ENCODE measurements at places on chromosomes 2 and 18.

GRCh38 chr2:232350804-232351685, 27.5 kb upstream of the ALPP start:
- DNase-seq, result no peak

GRCh38 chr2:62597323-62597722, 91.3 kb upstream of the TMEM17 start:
- DNase-seq, result no peak

- no peak for DNase-seq
These were observed 239.3 kb downstream of the GBX2 start for GRCh38 chr2:235928751-235929370.

- DNase-seq, result no peak
These were observed 23.7 kb upstream of the COL5A2 start for GRCh38 chr2:189203177-189203799.

GRCh38 chr2:18644115-18644462, 54.7 kb upstream of the NT5C1B start:
- no peak for DNase-seq

GRCh38 chr2:48733067-48733503, 22.4 kb downstream of the LHCGR start:
- no peak for DNase-seq

- DNase-seq, result no peak
These were observed 1.6 kb downstream of the EPC2 start for GRCh38 chr2:148646231-148646559.

DNA sequence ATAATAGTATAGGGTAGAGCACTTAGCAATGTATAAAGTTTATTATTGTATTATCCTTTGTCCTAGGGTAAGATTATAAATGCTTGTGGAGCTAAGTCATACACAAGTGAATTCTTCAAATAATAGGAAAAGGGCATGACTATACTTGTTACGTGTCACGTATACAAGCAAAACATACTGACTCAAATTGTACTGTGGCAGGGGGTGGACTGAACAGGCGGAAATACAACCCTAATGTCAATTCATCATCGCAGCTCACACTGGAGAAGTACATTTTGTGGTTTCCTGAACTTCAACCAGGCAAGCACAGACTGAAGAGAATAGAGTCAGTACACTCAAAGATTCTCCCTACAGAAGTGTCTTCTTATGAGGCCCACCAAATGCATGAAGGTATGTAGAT, 201.0 kb downstream of the MBD2 start:
- DNase-seq, result no peak

DNA sequence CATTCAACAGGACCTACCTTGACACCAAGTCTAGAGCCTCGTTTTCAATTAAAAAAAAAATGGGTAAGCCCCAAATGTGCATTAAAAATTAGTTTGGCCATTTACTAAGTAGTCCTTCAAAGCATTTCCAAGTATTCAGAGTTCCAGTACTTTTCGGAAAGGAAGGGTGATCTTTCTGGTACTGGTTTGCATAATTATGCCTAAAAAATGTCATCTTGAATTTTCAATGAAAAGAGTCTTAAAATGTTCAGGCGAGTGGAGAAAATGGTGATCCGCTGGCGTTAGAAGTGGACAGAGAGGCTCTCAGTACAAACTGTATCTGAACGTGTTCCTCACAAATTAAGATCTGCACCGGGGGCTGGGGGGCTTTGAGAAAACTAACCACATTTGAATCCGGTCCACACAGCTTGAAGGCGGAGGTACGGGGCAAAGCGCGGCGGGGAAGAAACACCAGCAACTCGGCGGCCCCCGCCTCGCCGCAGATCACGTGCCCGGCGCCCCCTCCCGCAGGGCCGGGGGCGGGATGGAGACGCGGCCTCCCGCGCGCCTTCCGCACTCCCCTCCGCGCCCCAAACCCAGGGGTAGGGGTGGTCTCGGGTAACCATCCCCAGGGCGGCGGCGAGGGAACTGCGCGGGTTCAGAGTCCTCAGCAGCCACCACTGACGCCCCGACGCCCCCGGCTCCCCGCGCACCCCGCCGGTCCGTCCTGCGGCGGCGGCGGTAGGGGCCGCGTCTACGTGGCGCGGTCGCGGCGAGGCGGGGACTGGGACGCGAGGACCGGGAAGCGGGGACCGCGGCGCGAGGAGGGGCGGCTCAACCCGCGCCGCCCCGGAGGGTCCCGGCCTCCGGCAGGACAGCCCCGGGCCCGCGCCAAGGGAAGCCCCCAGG, 564 bp downstream of the LPIN2 start:
- DNase-seq, result no peak

- DNase-seq, result no peak
These were observed 150.9 kb downstream of the ATAD2B start for GRCh38 chr2:23776021-23776420.

DNA sequence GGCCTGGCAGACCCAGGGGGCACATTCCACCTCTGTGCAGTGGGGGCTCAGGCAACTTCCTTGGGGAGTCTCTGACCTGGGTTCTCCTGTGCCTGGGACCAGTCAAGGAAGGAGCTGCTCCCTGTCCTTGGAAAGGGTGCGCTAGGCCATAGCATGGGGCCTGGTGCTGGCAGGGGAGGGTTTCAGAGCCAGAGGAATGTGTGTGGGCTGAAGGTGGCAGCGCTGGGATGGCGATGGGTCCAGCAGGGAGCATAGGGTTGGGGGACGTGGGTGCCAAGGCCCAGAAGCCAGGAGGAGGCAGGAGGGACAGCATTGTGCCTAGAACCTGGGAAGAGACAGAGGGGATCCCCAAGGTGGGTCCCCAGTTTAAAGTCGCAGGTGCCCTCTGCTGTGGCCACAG, 66.3 kb upstream of the TUBA3E start:
- DNase-seq, result no peak

DNA sequence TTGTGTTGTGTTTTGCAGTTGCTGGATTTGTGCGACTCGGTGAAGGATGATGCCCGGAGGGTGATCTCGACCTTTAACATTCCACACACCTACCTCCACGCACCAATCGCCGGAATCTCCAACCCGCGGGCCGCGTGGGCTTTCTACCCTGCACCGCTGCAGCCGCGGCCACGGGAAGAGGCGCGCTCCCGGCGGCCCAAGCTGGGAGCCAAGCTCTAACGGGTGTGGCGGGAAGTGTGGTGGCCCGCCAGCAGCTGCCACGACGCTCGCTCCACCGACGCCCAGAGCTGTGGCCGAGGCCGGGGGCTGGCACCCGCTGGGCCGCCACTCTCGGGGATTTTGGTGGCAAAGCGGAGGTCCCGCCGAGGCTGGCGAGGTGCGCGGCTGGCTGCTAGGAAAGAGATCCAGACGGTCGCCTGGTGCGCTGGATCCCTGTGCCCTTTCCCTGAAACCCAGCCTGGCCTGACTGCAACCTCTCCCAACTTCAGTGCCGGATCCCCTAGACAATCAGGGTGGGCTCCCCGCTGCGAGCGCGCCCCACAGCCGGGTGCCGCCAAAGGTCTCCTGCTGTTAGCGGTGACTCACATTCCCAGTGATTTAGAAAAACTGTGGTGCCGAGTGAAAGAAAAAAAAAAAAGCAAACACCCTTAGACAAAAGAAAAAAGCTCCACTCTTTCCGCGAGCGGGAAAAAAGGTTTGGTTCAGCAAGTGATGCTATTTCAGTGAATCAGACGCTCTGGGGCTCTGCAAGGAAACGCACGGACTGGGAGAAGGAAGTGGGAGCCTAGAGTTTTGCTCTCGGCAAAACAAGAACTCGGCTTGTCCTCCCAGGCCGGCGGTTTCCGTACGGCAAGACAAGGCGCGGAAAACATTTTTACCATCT, 2.9 kb upstream of the BCL2L11 start:
- DNase-seq, result no peak

DNA sequence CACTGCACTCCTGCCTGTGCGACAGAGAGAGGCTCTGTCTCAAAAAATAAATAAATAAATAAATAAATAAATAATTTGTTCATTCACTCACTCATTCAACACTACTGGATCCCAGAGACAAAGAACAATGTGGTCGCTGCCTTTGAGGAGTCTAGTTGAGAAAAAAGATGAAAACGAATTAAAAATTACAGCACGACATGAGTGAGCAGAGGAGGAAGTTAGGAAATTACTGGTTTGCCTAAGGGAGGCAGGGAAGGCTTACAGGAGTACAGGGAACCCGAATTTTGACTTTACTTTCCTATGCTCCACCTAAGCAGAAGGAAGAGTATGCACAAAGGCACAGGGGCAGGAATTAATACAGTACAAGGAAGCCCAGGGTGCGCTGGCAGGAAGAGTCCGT, 4.2 kb upstream of the KCMF1 start:
- no peak for DNase-seq

- no peak for DNase-seq
These were observed 154.1 kb upstream of the ZNF804A start for GRCh38 chr2:184444217-184444616.

GRCh38 chr2:17916584-17916983, 38.1 kb downstream of the KCNS3 start:
- DNase-seq, result no peak

DNA sequence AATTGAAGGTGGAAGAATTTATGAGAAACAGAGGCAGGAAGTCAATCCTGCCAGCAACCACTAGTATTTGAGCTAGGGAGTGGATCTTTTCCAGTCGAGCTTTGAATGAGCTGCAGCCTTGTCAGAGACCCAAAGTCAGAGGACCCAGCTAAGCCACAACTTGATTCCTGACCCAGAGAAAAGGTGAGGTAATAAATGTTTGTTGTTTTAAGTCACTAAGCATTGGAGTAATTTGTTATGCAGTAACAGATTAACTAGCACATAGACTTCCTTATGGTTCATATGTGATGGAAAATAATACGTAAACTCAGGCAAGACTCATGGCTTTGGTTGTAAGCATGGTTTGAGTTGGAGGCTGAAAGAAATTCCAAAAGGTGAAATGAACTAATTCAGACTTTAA, 21.6 kb downstream of the EFEMP1 start:
- DNase-seq, result no peak

DNA sequence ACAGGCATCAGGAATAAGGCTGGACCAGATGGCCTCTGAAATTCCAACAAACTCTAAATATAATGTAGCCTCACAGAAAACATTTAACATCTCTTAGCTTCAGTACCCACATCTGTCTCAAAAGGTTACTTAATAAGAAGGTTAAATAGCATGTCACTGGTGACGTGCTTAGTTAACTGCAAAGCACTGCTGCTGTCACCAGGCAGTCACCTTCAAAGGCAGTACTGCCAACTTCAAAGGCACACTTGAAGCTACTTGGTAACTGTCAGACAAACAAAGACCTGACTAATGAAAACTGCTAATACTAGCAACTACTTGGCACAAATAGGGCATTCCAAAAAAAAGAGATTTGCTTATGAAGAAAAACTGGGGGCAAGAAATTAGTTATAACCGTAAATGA, 36.2 kb downstream of the EPG5 start:
- no peak for DNase-seq

DNA sequence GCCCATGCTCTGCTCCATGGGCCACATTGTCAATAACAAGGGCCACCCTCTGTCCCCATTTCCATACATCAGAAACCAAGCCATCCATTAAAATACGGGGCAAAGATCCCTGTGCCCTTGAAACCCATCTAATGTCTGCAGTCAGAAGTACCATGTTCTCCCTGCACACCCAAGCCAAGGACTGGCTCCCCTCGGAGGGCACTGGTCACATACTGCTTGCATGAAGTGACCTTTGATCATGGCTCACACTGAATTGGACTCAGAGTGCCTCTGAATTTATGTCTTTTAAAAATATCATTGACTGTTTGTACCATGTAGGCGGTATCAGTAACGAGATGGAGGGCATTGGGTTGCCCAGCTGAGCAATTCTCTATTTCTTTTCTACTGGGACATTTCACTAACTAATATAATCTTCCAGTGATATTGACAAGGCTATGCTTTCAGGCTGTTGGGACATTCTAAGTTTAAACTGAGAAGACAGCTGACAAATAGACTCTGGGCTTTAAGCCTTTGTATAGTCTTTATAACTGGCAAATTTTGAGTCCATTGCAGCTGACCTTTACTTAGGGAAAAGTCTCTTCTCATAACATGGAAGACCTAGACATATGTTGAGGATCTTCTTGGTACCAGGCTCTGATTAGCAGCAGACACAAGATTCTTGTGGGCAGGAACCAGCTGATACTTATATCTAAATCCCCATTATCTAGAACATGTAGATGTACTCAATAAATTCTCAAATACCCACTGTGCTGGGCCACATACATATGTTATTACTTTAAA, 214.3 kb downstream of the MYCN start:
- DNase-seq, result no peak

- peak; percentile 41 for DNase-seq
These were observed 3.0 kb upstream of the IL1RN start for GRCh38 chr2:113124181-113124961.

DNA sequence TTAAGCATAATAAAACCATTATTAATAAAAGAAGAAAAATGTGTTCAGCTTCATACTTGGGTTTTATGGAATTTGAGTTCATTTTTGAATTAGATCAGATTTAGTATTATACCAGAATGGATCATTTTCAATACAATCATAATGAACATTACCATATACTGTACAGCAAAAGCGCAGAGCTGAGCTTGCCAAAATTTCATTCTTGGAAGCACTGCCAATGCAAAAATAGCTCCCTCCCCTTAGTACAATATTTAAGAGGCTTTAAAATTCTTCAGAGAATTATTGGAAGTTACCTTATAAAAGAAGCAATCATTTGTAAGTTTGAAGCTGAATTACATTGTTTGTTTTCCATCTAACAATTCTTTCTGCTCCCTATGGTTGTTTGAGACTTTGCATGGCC, 938.1 kb upstream of the SLC39A10 start:
- DNase-seq, result no peak

GRCh38 chr2:170235860-170236679, 58.1 kb downstream of the MYO3B start:
- peak; percentile 47 for DNase-seq

DNA sequence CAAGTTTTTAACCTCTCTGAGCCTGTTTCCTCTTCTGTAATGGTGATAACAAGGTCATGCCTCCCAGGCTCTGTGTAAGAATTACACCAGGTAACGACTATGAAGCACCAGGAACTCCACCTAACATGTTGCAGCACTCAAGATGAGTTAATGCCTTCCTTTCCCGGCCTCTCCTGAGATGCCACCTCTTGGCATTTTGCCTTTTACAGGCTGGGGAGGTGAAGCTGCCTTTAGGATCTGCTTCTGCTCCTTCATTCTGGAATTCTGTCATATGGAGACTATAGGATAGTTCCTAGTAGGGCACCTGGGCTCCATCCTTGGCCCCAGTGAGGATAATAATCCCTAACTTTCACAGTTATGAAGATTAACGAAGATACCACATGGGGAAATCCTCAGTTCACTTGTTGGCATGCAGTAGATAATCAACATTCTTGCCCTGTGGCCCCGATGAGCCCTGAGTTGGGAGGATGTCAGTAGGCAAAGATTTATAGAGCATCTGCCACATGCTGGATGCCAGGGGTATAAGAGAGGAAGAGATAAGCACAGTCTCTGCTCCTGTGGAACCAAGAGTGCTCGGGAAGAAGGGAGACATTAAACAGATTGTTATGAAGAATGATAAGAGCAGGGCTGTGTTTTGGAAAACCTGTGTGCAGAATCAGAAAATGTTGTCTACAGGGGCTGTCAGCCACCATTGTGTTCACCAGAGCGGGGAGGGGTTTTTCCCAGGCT, 43.9 kb upstream of the KCNF1 start:
- no peak for DNase-seq

GRCh38 chr2:109378682-109379081, 235.1 kb downstream of the SEPTIN10 start:
- no peak for DNase-seq
